ENCODE measurements at places on chromosomes 7 and 10. TPM values are rescaled to one million over a fixed set of nuclear protein-coding genes. Genes with fewer than 3 reads are reported as not detected.

The CAV1 gene
- total RNA-seq = 483 TPM

The MGAM2 gene
- not detected for total RNA-seq

The PHYHIPL gene
- under 0.01 TPM for total RNA-seq

The WEE2 gene
- total RNA-seq = 0.14 TPM

The NXPH1 gene
- total RNA-seq = not detected

The CYP2C19 gene
- total RNA-seq = 0.50 TPM

The LIPJ gene
- total RNA-seq = under 0.01 TPM

All from nasal cavity respiratory epithelium epithelial cell of viscerocranial mucosa (primary cell).